Fibroblast of lung (primary cell): ENCODE measurements at places on chromosomes 6 and 20. TPM values are rescaled to one million over a fixed set of nuclear protein-coding genes. Genes with fewer than 3 reads are reported as not detected.
A peak's percentile ranks its signal among the peaks of the same experiment; 100 is the strongest.

The CDS2 gene
- total RNA-seq = 22.1 and 32.7 TPM in 2 replicates

The SIRPD gene
- not detected in 2 replicates for total RNA-seq

The BMP5 gene
- total RNA-seq = 1.0 and 1.5 TPM in 2 replicates

The SYTL3 gene
- total RNA-seq = 2.8 and 4.6 TPM in 2 replicates

The GPLD1 gene
- under 0.01 TPM in 2 replicates for total RNA-seq

The RIPOR3 gene
- 4.1 and 4.9 TPM in 2 replicates for total RNA-seq

The SNAP91 gene
- under 0.01 and 0.17 TPM in 2 replicates for total RNA-seq

The SMOC2 gene
- total RNA-seq = under 0.01 TPM in 1 of 2 replicates, not detected in the other

The LAMA4 gene
- 494 and 636 TPM in 2 replicates for total RNA-seq

The VSTM2L gene
- total RNA-seq = 1.5 and 1.7 TPM in 2 replicates

The FAM217B gene
- 2.8 and 3.5 TPM in 2 replicates for total RNA-seq

- DNase-seq = no peak
Observed at GRCh38 chr6:165931675-165932074, 236.0 kb downstream of the TBXT start.

GRCh38 chr20:55253781-55254180 is 751.5 kb downstream of the CBLN4 start:
- peak; percentile 70 for DNase-seq

GRCh38 chr6:235763-236360 is 56.4 kb upstream of the DUSP22 start:
- peak; percentile 37 for DNase-seq

GRCh38 chr6:109311471-109311870 is 70.8 kb downstream of the CD164 start:
- no peak for DNase-seq

GRCh38 chr6:7107578-7108195 is at the start of gene RREB1:
Gene RREB1 (plus strand): TSS chr6:7107961. CDS start chr6:7181912, 73,951 bp downstream.
- DNase-seq = peak; percentile 62

DNA sequence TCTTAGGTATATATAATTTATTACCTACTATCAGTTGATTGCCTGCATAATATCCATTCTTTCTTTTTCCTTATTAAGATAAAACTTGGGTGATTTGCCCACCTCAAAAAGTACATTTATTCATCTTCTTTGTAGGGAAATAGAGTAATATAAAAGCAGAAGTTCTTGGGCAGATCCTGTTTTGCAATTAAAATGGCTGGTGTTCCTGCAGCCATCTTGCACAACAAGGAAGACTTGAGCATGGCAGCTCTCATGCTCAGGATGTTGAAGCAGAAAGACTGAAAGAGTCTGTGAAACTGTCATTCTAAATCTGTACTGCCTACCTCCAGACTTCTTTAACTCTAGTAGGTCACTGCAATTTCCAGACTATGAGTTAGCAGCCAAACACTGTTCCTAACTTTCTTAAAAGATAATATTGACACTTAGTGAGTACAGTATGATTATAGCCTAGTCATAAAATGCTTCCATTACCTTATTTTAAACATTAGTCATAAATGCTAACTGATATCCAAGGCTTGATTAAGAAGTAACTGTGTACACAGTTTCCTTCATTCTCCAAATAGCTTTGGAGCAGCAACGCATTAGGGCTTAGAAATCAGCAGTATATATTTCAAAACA is 24.6 kb upstream of the HTR1B start:
- no peak for DNase-seq

GRCh38 chr6:43267619-43268354 is 24.5 kb downstream of the TTBK1 start:
- no peak for DNase-seq

DNA sequence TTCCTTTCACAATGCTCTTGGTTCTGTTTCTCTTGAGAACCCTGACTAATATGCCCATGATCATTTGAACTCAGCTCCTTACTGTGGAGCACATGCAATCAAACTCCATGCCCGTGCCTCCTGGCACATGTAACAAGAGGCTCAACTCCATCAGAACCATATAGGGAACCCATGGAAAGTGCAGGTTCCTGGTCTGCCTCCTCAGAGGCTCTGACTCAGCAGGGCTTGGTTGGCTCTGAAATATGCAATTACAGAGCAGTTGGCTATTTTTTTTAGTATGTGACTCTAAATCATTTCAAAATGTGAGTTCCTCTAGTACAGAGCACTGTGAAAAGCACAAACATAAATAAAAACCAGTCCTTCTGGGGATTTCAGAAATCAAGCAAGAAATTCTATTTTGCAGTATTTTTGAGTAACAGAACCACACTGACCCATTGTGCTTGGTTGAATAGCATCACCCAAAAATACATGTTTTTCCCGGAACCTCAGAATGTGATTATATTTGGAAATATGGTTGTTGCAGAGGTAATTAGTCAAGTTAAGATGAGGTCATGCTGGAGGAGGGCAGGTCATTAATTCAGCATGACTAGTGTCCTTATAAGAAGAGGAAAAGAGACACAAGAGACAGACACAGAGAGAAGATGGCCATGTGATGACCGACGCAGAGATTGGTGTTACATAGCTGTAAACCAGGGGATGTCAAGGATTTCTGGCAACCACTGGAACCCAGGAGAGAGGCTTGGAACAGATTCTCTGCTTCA is 13.2 kb upstream of the MAP3K4 start:
- DNase-seq = peak; percentile 61

DNA sequence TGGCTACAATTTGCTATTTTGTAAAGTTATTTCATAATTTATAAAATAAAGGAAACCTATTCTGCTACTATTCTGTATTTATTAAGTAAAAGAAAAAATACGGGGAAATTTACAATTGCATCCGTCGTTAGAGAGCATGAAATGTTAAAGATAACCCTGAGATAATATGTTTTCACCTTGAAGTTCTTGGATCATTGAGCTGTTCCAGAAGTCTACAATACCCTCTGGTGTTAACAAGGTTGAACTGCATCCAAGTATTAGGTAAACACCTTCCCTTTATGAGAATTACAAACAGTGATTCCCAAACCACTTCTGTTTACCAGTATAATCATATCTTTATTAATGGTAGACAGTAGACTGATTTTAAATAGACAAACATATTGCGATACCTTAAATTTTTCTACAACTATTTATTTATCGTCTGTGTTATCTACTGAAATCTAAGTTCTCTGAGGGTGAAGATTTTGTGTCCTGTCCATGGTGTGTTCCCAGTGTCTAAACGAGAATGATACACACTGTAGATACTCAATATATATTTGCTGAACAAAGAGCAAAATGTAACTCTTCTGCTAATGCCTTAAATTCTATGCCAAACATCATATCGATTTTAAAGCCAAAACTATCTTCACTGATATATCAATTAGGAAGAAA is 28.2 kb downstream of the TBC1D32 start:
- DNase-seq = peak; percentile 31

GRCh38 chr20:36117638-36118037 is 36.9 kb upstream of the EPB41L1 start:
- no peak for DNase-seq

DNA sequence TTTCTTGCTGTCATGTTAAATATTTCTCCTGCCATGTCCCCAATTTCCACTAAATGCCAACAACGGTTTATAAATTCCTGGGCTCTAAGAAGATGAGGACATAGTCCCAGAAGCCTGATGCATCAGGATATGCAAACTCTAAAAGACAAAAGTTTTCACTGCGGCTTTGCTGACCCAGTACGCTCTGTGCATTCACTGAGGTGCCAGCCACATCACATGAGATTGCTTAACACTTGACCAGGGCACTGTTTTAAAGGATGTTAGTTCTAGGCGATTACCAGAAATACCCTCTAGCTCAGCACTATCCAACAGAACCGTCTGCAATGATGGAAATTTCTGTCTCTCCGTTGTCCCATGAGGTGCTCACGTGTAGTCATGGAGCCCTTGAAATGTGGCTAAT is 19.9 kb upstream of the ADTRP start:
- DNase-seq = no peak

GRCh38 chr20:23442436-23442835 is 3.0 kb downstream of the CSTL1 start:
- DNase-seq = no peak

DNA sequence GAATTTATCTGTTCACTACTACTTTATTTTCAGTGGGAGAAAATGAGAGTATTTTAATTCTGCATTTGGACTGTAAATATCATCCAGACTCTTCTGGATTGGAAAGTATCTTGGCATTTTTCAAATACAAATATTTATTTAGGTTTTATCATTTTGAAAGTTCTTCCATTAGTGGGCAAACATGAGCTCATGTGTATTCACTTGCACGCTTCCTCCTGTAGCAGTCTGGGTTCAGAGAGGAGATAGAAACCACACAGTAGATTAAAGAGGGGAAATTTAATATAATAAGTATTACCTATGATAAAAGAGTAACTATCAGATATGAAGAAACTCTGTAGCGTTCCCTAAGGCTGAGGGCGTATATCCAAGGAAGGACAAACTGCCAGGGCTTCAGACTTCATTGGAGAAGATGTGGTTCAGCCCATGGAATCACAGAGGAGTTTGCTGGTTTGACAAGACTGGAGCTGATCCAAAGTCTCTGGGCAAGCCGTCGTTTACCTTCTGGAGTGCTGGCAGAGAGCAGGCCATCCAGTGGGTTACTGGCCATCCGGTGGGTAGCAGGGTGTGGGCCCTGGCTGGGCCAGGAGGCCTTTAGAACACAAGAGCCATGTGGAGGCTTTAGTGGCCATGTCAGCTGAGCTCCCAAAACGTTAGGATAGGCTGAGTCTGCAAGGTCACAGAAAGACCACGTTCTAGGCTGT is 44.3 kb downstream of the KCNS1 start:
- DNase-seq = no peak

- DNase-seq = no peak
Observed at GRCh38 chr6:7431313-7431673, 41.7 kb downstream of the RIOK1 start.

DNA sequence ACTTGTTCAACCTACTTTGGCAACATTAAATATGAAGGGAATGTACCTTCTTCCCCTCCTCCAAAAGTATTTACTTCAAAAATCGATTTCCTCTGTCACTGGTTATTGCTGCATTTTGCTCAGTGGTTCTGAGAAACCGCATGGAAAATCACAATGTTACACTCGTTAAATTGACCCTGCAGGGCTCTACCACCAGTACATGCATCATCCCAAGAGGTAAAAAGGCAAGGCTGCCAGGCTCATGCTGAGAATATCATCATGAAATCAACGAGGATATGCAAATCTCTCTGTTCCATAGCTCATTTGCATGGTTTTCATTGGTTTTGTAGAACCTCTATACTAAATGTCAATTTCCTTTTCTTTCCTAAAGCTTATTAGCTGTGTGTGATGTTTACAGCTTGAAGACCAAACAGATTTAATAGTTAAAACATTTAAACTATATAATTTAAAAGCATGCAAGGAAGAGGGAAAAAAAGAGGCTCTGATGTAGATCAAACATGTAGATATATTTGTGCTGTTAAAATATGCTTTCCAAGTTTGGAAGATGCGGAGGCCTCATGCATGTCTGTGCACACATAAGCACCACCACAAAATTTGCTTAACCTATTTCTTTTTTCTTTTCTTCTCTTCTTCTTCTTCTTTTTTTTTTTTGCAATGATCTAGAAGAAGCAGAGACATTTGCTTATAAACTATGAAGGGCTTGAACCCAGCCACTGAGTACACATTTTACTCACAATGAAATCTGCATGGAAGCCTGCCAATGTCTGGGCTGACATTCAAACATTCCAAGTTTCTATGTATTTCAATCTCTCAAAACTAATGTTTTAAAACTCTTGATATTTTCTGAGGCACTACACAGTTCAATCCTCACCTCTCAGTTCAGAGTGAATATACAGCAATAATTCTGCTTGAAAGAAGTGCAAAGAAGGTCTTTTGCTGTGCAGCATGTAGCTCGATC is 194.0 kb downstream of the GMPR start:
- DNase-seq = peak; percentile 69

GRCh38 chr6:187210-187861 is 105.0 kb upstream of the DUSP22 start:
- no peak for DNase-seq

GRCh38 chr6:76351275-76351674 is 278.8 kb upstream of the IMPG1 start:
- DNase-seq = no peak

GRCh38 chr6:122571888-122572287 is 38.3 kb upstream of the PKIB start:
- DNase-seq = no peak

GRCh38 chr6:141445928-141446628 is 686.6 kb upstream of the GJE1 start:
- no peak for DNase-seq
